Cardiac fibroblast (primary cell): ENCODE measurements at places on chromosomes 7 and 10.

- no peak for DNase-seq
Observed at GRCh38 chr7:30971840-30972563, 8.2 kb downstream of the GHRHR start.

DNA sequence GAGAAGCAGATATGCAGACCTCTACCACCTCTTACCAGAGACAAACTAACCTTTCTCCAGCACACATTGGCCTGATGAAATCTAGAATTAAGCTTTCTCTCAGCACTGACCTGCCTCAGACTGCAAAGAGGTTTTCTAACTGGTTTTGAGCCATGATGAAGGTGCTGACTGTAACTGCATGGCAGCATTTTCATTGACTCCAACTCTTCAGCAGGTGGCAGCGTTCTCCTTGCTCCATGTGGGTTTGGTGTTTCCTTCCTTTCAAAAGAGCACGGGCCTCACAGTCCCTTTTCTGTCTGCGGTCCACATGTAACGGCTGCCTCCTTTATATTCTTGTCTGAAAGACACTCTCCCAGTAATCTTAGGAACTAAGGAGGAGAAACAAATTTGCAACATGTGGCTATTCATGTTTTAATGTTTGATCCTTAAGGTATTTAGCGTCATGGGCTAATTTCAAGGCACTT is 12.6 kb downstream of the KLLN start:
- DNase-seq = peak; percentile 77

DNA sequence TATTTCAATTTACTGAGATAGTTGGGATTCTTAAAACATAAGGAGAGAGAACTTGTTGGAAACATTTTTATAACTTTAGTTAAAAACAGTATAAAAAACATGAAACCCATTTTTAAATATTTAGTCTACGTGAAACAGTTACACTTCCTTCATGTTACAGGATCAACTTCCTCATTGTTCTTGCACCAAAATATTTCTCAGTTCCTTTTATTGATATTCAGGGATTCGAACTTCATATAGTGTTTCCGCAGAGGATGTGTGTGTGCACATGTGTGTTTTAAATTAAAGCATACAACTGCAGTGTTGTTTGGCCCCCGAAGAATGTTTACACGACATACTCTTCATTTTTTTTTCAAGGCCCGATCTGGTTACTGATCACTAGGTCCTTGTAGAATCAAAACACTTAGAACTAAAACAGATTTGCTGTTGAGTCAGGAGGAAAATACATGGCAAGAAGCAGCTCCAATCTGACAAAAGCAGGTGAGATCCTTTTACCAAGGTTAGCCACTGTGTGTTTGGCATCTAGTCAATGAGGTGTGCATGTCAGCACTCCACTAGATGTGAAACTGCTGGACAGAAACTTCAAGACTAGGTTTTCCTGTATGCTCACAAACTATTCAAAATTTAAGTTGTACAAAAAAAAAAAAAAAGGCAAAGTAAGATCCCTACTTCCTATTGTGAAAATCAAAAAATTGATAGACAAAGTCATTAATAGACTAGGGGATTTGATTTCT is 60.4 kb downstream of the INSYN2A start:
- no peak for DNase-seq

- no peak for DNase-seq
Observed at GRCh38 chr10:14022954-14023672, 307.6 kb downstream of the FRMD4A start.

GRCh38 chr10:78948621-78949030 is 120.1 kb upstream of the ZMIZ1 start:
- no peak for DNase-seq
